Stimulated activated CD8-positive, alpha-beta memory T cell treated with anti-CD3 and anti-CD28 coated beads, Interleukin-4, amount 100 ng/mL, for 1 hour (primary cell): ENCODE measurements at places on chromosomes 11 and 22.
A peak's percentile ranks its signal among the peaks of the same experiment; 100 is the strongest.

DNA sequence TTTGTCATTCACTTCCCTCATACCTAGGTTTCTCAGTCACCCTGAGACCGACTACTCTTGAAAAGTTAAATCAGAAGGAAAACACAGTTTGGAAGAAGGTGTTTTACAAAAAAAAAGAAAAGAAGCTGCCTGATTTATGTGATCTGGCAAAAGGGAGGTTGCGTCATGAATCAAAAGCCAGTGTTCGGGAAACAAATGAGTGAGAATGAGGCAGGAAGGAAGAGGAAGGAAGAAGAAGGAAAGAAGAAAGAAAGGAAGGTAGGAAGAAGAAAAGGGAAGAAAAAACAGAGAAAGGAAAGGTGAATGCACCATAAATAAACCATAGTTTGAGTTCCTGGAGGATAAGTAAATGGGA is 314.6 kb downstream of the BLID start:
- no peak for DNase-seq

- DNase-seq: no peak
Measured at GRCh38 chr11:133803026-133803425, 42.3 kb downstream of the SPATA19 start.

DNA sequence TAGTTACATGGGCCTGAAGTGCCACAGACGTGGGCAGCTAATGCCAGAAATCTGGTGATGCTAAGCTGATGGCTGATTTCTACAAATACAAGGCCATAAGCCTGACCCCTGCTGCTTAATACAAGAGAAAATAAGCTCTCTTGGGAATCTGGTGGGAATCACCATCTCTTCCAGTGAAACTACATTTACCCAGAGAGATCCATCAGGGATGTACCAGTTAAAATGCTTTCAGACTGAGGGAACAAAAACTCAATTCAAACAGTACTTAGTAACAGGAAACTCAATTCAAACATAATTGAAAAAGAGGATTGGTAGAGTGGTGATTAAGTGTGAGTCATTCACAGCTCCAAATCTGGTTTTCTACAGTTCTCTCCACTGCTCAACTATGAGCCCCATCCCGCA is 1.7 kb upstream of the CAVIN3 start:
- no peak for DNase-seq

- DNase-seq: no peak
Measured at GRCh38 chr11:129237880-129238638, 45.9 kb upstream of the ARHGAP32 start.

- DNase-seq: no peak
Measured at GRCh38 chr11:67558084-67558772, 25.4 kb upstream of the GSTP1 start.

- no peak for DNase-seq
Measured at GRCh38 chr22:38412435-38413084, 42.4 kb downstream of the KCNJ4 start.

GRCh38 chr11:113075586-113076095 is 114.4 kb downstream of the NCAM1 start:
- DNase-seq: no peak

- no peak for DNase-seq
Measured at GRCh38 chr11:133816146-133816870, 29.0 kb downstream of the SPATA19 start.

DNA sequence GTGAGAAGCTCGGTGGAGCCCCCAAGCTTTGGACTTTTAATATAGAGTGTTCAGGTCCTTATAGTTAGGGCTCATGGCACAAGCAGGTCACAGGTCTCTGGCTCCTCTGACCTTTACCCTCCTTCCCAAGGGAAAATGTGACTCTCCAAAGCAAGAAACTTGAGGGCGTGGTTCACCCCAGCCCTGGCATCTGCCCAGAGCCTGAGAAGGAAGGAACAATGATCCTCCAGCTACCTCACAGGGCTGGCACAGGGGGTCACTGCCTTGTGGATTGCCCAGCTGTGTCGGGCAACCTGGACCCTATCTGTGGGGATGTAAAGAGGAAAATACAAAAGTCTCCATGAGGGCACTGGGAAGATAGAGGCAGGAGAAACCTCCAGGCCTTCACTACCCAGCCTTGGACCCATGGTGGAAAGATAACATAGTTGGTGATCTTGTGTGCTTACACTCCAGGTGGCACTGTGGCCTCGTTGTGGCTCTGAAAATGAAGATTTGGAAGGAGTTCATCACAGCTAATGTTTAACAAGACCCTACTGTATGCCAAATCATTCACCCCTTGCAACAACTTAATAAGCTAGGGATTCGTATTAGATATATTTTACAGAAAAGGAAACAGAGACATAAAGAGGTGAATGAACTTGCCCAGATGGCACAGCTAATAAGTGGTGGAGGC is 3.8 kb upstream of the ZNF195 start:
- DNase-seq: no peak

DNA sequence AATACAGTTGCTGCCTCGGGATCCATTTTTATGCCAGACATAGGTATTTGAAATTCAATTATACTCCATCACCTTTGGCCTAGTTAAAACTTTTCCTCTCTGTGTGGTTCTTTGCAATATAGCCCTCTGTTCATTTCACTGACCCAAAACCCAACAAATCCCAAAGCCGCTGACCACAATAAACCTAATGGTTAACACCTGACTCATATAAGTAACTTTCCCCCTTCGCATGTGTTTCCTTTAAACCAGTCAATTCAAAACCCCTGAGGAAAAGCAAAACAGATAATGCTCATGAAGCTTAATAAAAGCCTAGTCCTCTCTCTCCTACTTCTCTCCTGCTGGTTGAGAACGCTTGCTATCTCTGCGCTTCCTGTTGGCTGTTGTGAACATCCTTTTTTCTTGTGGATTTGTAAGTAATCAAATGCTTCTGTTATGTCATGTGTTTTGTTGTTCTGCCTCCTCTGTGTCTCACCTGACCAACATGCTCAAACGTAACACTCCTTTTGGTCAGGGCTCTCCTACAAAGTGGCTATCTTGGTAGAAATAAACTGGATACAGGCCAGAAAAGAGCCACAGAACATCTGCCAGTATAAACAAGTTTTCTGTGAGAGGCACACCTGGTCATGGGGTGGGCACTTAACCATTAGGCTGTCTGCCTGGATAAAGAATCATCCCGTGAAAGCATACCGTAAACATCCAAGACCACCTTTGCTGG is 652.6 kb downstream of the METTL15 start:
- no peak for DNase-seq

DNA sequence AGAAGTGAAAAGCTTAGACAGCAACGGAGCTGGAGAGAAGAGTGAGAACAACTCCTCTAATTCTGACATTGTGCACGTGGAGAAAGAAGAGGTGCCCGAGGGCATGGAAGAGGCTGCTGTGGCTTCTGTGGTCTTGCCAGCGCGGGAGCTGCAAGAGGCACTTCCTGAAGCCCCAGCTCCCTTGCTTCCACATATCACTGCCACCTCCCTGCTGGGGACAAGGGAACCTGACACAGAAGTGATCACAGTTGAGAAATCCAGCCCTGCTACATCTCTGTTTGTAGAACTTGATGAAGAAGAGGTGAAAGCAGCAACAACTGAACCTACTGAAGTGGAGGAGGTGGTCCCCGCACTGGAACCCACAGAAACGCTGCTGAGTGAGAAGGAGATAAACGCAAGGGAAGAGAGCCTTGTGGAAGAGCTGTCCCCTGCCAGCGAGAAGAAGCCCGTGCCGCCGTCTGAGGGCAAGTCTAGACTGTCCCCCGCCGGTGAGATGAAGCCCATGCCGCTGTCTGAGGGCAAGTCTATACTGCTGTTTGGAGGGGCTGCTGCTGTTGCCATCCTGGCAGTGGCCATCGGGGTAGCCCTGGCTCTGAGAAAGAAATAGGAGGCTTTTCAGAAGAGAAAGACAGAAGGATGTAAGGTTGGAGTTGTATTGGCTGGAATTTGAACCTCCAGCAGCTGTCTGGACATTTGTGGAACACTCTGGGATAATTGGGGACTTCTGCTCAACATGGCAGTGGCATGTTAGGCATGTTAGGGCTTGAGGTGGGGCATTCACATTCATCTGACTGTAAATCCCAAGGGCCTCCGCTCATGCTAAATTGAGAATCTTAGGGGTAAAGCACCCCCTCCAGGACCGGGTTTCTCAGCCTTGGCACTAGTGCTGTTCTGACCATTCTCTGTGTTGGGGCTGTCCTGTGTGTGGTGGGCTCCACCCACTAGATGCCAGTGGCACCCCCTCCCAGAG is 47.1 kb downstream of the BID start:
- no peak for DNase-seq

DNA sequence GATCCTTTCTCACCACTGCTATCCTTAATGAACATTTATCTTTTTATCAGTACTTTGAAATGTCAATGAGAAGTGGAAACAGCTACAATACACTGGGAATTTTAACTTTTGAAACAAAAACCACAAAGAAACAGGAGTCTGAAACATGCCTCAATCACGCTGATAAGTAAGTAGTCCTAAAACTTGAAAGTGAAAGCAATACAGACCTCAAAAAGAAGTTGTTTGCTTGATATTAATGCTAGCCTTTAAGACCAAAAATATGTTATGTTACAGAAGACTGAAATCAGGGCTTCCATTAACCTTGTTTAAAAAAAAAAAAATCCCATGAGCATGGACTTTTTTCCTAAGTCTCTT is 21.3 kb downstream of the PHF21A start:
- DNase-seq: no peak

DNA sequence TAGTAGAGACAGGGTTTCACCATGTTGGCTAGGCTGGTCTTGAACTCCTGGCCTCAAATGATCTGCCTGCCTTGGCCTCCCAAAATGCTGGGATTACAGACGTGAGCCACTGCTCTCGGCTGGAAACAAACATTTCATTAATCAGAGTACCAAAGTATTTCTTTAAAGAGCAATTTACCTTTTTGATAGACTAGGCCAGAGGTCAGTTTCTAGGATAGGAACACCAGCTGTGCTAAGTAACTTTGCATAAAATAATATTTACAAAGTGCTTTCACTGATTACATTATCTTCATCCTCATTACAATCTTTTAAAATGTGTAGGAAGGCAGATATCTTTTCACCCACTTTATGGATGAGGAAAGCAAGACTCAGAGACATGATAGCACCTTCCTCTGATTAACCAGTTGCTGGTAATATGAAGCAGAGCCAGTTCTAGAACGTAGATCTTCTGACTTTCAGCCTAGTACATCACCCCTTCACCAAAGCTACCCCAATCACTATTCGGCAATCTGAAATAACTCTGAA is 355.2 kb downstream of the SOX6 start:
- DNase-seq: no peak

DNA sequence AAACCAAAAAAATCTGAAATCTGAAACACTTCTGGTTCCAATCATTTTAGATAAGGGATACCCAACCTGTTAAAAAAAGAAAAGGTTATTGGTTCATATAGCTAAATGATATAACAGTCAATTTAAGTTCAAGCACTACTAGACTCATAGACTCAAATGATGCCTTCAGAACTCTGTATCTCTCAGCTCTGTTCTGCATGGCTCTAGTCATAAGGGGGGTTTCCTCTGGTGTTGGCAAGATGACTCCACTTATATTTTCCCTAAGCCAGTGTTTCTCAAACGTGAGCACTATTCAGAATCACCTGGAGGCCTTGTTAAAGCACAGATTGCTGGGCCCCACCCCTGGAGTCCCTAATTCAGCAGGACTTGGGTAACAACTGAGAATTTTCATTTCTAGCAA is 11.5 kb upstream of the RRAS2 start:
- no peak for DNase-seq

DNA sequence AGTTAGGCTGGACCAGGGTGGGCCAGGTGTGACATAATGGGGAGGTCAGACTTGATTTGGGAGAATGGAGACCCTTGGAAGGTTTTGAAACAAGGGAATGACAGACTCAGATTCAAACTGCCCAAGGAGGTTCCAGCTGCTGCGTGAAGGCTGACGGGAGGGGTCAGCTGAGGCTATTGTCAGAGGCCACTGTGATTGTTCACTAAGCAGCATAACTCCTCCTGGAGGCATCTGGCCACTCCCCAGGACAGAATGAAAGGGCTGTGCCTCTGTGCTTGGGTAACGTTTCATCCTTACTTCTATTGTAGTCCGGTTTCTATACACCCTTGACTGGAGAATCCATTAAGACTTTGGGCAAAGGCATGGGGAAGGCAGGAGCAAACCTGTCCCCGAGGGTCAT is 126.6 kb downstream of the DSCAML1 start:
- DNase-seq: no peak

- no peak for DNase-seq
Measured at GRCh38 chr22:49925525-49926128, 7.2 kb downstream of the CRELD2 start.

- DNase-seq: no peak
Measured at GRCh38 chr11:71342116-71342515, 89.7 kb upstream of the SHANK2 start.

DNA sequence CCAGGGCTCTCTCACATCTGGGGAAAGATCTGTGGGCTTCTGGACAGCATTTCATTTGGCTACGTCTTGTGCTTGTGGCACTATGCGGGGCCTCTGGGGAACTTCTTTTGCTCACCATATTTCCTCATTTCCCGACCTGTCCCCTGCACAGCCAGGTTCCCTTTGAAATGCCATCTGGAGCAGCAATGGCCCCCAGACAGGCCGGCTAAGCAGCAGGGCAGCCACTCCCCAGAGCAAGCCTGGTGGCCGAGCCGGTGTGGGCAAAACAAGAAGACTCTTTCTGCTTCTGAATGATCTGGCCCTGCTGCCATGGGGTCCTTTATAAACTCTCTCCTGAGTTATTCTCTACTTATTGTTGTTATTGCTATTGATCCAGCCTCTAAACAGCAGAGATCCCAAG is 190.7 kb upstream of the NECTIN1 start:
- no peak for DNase-seq

GRCh38 chr11:85803920-85804319 is 7.0 kb downstream of the SYTL2 start:
- no peak for DNase-seq

- DNase-seq: no peak
Measured at GRCh38 chr22:40512426-40513136, 123.9 kb downstream of the MRTFA start.

GRCh38 chr11:130223291-130223971 is 63.8 kb downstream of the ST14 start:
- DNase-seq: no peak

DNA sequence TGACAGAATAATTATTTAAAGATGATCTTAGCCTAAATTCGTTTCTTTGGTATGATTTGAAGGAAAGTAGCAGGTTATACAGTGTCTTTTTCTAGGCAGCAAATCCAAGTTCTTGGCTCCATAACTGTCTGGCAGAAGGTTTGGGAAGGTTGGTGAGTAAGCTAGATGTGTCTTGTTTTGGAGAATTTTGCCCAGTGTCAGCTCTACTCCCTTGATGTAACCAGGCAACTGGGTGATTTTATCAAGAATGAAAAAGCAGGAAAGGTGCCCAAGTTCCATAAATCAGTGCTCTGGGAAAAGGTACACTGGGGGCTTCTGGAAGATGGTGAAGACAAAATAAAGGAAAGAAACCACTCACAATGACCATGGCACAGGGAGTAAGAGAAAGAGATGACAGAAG is 71.5 kb upstream of the USP47 start:
- no peak for DNase-seq

GRCh38 chr11:394034-394857 is at the start of gene PKP3:
Gene PKP3, plus strand, starts transcription at chr11:394209. Its CDS starts 84 bp downstream, at chr11:394293.
- no peak for DNase-seq

- no peak for DNase-seq
Measured at GRCh38 chr11:89529626-89530380, 38.6 kb upstream of the NOX4 start.

GRCh38 chr11:123235656-123236261 is 40.7 kb upstream of the CLMP start:
- no peak for DNase-seq

- DNase-seq: no peak
Measured at GRCh38 chr11:129251067-129251466, 58.9 kb upstream of the ARHGAP32 start.

GRCh38 chr22:35150183-35151107 is 84.5 kb downstream of the ISX start:
- DNase-seq: peak; percentile 3
